ENCODE measurements at places on chromosomes 2 and 18.
A peak's percentile ranks its signal among the peaks of the same experiment; 100 is the strongest.

- DNase-seq = no peak
Measured at GRCh38 chr18:33581856-33582255, 3.8 kb downstream of the ASXL3 start.

GRCh38 chr2:147172493-147173188 is 672.2 kb upstream of the ACVR2A start:
- DNase-seq = no peak

GRCh38 chr2:8926356-8926755 is 77.1 kb downstream of the MBOAT2 start:
- DNase-seq = no peak

GRCh38 chr18:10559553-10560451 is 34.0 kb downstream of the NAPG start:
- DNase-seq = no peak

DNA sequence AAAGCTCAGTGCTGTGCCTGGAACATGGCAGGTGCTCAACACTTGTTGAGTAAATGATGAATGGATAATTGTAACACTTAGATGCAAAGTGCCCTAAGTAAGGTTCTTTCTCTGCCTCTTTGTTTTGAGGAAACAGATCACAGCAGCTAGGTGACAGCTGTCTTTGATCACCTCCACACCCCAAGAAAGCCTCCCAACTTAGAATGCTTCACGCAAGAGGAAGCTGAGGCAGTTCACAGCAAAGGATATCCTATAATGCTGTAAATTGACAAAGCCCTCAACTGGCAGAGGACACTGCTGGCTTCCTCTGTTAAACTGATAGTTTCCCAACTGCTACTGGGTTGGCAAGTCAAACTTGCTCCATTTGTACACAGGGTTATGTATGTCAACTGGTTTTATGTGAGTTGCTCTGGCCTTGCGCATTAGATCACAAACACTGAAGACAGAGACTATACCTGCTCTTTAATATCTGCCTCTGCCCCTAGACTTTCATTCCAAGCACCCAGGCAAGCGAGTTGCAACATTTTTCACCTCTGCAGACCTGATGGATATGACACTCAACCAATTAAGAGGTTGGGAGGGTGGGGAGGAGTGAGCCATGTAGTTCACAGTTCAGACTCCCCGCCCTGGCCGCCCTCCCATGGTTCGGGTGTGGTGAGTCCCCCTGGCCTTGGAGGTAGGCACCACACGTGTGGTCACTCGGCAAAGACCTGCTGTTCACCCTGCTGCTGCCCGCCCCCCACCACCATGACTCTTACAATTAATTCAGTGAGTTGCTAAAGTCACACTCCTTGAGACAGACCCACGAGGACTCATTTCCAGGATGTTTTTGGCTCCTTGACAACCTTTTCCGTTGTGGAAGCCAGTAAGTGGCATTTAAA is 4.8 kb upstream of the MALL start:
- DNase-seq = peak; percentile 60

DNA sequence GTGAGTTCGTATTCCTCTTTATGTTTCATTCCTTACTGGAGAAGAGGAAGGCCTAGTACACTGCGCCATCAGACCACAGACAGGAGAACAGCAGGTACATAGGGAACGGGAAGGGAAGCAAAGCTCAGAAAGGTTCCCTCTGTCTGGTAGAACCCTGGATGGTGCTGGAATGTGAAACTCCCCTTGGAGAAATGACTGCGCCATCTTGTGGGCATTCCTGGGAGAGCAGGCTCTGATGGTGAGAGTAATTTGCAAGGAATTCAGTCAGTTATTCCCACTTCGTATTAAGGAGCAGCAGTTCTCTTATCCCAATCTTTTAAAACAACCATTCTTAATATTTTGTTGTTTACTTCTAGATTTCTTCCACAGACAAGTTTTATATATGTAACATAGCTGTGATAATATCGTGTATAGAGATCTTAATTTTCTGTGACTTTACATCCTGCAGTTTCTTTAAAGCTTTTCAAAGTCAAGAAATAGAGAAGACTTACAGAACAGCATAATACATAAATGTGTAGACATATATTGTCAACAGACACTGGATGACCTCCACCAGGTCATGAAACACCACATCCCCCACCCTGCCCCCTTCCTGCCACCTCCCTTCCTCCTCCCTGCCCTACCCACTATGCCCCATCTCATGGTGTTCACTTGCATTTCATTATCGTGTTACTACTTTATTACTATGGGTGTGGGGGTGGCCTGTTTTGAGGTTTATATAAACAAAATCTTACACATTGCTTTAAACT is 83.9 kb downstream of the ARHGEF4 start:
- peak; percentile 53 for DNase-seq

Data from M059J (cell line).